ENCODE measurements at places on chromosomes 13 and 19.

DNA sequence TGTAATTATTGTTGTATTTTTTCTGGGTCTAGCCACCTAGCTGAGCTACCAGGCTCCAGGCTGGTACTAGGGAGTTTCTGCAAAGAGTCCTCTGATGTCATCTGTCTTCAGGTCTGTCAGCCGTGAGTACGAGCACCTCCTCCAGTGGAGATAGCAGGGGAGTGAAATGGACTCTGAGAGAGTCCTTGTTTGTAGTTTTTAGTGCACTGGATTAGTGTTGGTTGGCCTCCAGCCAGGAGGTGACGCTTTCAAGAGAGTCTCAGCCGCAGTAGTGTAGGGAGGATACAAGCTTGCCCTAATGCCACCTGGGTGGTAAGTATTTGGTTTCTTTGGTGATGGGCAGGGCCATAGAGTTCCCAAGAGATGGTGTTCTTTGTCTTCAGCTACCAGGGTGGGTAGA lies 384.8 kb downstream of the SLC7A1 start:
- no peak for DNase-seq

DNA sequence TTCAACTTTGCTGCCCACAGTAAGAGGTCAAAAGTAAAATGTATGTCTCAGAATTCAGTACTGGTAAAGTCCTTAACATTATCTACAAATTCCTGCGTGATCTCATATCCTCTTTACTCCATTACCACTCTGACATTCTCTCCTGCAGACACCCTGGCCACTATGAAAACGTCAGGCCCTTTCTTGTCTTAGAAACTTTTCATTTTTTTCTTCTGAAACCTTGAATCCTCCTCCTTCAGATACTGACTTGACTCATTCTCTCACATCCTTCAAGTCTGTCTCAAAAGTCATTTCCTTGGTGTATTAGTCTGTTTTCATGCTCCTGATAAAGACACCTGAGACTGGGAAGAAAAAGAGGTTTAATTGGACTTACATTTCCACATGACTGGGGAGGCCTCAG lies 262.3 kb downstream of the POU4F1 start:
- DNase-seq: no peak

DNA sequence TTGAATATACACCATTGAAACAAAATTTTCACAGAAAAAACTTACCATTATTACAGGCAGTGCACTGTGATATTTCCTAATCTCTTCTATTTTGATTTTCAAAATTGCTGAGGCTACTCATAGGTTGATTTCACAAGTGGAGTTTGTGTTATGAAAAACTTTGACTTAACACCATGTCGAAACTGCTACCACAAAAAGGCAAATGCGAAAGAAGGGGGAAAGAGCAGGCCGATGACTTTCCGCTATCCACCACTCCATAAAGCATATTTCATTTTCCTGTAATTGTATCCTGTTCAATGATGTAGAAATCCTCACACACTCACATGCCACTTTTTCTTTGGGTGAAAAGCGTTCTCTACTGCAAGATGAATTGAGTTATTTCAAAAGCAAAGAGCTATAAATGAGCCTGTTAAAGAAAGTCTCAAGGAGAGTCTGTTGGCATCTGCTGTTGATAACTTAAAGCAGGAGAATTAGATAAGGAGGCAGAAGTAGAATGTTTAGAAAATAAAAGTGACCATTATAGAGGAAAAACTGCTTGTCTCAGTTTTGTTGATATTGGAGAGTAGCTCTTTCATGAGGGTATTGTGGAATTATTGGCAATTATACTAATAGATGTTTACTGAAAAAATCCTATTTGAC lies 18.8 kb downstream of the KL start:
- DNase-seq: no peak

DNA sequence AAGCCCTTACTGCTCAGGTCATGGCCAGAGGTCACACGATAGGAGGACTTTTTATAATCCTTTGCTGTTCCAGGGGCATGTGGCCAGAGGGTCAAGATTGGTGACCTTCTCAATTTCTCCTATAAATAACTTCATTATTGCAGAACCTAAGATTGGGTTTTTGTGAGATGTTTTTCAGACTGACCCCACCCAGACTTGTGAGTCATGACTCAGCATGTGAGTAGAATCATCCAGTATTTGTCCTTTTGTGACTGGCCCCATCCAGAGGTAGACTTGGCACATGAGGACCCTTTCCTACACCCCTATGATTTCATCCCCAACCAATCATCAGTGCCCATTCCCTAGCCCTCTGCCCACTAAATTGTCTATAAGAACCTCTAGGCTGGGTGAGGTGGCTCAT lies 84.5 kb upstream of the ABCC4 start:
- no peak for DNase-seq

DNA sequence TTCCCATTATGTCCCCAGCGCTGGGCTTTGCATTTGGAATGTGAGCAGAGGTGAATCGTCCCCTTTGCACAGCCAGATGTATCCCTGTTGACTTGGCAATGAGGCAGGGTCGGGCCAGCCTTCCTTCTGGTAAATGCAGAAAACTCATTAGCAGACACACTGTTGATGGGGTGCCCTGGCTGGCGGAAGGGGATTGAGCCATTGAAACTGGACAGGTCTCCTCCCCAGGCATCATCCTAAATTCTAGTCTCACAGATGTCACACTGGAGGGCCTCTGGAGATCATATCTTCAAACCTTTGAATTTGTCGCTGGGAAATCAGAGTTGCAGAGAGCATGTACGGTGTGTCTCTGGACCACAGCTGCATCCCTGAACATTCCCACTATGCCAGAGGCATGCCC lies 219.5 kb upstream of the TSHZ3 start:
- no peak for DNase-seq

GRCh38 chr13:99215184-99215830 lies 14.7 kb downstream of the UBAC2 start:
- DNase-seq: no peak
